ENCODE measurements at places on chromosomes 3 and 15.

DNA sequence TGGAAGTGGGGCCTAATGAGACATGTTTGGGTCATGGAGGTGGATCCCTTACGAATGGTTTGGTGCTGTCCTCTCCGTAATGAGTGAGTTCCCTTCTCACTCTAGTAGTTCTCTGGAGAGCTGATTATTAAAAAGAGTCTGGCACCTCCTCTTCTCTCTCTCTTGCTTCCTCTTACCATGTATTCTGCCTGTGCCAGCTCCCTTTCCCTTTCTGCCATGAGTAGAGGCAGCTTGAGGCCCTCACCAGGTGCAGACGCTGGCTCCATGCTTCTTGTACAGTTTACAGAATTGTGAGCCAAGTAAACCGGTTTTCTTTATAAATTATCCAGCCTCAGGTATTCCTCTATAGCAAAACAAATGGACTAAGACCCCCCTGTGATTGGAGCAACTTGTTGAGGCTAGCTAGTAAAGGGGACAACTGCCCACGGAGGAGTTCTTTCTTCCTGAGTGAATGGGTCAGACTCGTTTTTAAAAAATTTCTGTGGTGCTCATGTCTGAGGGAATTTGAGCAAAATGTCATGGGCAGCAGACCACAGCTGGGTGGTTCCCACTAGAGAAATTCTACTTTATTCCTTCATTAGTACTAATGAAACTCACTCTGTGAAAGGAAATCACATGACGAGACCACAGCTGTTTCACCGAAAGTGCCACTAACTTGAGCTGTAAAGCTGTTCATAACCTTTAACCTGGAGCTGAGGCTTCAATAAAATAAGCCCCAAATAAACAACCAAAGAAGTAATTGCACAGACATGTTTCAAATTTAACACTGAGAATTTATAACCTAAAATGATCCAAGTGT is 210.0 kb downstream of the NFKBIZ start:
- no peak for DNase-seq

DNA sequence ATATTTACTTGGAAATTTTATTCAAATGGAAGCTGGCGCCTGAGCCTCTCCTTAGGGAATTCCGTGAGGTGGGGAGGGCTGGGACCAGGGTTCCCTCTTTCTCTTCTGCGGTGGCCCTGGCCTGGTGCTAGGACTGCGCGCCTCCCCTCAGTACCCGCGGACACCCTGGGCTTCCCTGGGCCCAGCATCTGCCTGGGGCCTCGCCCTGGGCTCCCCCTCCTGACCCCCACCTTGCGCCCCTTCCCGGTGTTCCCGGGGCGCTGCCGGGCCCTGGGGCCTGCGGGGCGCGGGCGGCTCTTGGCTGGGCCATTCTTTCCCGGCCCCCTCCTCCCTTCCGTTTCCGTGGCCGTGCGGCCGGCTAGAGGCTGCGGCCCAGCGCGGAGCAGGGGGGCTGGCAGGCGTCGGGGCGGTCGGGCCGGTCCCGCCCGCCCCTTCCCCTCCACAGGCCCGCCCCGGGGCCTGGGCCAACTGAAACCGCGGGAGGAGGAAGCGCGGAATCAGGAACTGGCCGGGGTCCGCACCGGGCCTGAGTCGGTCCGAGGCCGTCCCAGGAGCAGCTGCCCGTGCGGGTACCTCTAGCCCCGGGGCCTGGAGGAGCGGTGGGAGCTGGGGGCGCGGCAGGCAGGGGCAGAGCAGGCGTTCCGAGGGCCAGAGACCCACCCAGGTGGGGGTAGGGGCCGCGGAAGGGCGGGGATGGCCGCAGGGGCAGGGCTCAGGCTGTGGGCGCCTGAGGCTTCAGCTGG is at the start of gene FES:
FES (plus strand) TSS at position 529 of the 743 bp plus-strand sequence. CDS start 542 bp downstream, outside the sequence.
- no peak for DNase-seq

GRCh38 chr3:181796641-181797040 is 84.9 kb downstream of the SOX2 start:
- DNase-seq: no peak

GRCh38 chr3:126620738-126621137 is 34.2 kb downstream of the TXNRD3 start:
- no peak for DNase-seq

GRCh38 chr15:60994963-60995475 is 234.1 kb downstream of the RORA start:
- peak; percentile 25 for DNase-seq

- no peak for DNase-seq
These were observed 4.8 kb downstream of the CSK start for GRCh38 chr15:74786551-74787165.

DNA sequence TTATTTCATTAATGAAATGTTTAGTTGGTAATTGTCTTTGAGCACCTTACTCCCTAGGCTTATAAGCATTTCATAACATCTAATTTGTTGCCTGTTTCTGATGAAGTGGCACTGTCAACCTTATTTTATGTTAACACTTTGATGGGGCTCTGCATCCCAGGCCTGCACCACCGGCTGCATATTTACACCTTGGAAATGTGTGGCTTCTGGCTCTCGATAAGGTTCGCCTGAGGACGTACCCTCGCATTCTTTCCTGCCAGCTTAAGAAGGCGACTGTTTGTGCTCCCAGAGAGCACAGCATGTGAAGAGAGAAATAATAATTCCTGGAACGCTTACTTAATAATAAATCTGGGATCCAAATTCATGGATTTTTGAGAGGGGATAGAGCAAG is 763.3 kb upstream of the CFAP20DC start:
- no peak for DNase-seq

- DNase-seq: no peak
These were observed 32.6 kb downstream of the NMD3 start for GRCh38 chr3:161253711-161254110.

- peak; percentile 16 for DNase-seq
These were observed 136.2 kb downstream of the SUCLG2 start for GRCh38 chr3:67518236-67518635.

DNA sequence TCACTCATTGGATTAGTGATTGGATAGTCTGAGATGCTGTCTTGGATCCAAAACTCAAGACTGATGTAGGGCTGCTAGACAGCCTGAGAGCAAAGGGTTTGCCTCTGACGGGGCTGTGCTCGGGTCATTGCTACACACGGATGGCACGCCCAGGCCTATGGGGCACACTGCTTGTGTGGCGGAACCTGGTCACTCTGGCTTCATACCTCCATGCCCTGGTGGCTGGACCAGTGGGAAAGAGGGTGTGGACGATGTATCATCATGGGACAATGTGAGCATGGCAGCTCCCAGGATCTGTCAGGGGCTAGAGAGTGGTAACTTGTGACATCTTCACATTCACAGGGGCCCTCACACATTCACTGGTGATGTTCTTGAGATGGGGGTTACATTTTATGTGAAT is 18.1 kb upstream of the CCDC174 start:
- DNase-seq: no peak
